ENCODE measurements at places on chromosomes 11 and 22.

- DNase-seq = no peak
Measured at GRCh38 chr22:45876136-45877035, 100.6 kb downstream of the WNT7B start.

- no peak for DNase-seq
Measured at GRCh38 chr11:7417328-7417727, 68.0 kb upstream of the OLFML1 start.

DNA sequence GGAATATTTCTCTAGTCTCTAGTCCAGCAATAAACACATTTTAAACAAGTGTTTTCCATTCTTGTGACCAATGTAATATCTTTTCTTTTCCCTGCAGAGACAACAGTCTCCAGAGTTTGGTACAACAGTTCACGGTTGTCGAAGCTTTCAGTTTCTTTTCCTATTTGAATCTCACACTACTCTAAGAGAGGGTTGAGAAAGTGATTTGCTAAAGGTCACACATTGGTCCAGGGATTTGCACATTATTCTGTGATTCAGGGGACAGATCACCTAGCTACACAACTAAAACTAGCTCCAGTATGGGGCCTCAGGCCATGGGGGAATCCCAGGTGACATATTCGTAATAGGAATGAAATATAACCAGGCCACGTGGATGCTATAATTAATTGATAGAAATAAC lies 132.5 kb downstream of the HIPK3 start:
- DNase-seq = no peak

DNA sequence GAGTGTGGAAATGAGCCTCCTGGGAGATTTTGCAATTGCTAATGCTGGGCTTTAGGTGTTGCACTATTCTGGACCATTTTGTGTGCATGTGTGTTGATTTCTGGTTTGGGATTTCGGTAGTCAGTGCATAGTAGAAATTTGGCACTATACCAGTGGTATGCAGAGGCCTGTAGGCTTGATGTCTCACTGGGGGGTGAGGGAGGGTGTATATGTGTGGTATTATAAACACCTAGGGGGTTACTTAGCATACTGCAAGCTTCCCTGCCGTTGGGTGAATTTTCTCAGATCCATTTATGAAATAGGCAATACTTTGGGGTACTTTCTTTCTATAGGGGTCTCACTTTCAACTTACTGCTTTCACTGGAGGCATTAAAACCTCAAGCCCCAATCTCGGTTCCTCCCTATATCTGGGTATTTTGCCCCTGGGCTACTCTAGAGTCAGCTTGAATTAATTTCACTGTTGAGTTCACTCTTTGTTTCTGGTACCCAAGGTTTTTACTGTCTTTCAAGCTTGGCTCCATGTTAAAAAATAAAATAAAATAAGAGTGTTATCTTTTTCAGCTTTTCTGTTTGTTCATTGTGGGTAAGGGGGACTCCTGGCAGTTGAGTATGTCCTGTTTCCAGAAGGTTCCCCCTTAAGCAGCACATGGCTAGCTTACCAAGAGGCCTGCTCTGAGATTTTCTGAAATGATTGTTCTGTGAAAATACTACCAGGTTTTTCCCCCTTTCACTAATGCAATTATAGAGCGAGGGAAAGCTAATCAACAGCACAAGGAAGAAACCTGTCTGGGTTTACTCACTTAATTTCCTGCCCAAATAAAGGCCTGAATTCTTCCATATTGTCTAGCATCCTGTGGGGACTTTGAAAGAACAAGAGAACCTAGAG lies 45.8 kb downstream of the PPFIBP2 start:
- DNase-seq = no peak

- DNase-seq = no peak
Measured at GRCh38 chr22:50584106-50585096, 1.8 kb upstream of the CHKB start.

- DNase-seq = no peak
Measured at GRCh38 chr11:35246745-35247144, 107.8 kb downstream of the CD44 start.

GRCh38 chr22:46902436-46902835 lies 140.0 kb downstream of the TBC1D22A start:
- no peak for DNase-seq

DNA sequence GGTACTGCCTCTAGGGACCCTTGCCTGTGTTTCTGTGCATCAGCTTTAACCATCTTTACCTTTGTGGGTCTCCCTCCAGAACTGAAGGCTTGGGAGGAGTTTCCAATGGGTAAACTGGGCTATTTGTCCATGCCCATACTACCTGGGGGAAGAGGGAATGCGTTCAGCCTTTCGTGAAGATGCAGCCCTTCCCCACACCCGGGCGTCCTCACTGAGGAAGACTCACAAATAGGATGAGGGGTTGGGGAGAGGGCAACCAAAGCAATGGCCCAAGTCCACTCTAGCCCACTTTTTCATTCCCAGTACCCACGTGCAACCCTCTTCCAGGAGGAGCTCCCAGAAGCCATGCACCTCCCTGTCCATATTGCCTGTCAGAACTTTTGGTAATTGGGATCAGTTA lies 61.8 kb upstream of the ADA2 start:
- DNase-seq = no peak

- no peak for DNase-seq
Measured at GRCh38 chr11:46840116-46840515, 6.0 kb downstream of the CKAP5 start.

- no peak for DNase-seq
Measured at GRCh38 chr11:119295178-119295577, 21.8 kb downstream of the MCAM start.

- no peak for DNase-seq
Measured at GRCh38 chr11:46381048-46381818, at the start of gene MDK. MDK (plus strand) TSS chr11:46381669; CDS start chr11:46382058, 389 bp downstream.

DNA sequence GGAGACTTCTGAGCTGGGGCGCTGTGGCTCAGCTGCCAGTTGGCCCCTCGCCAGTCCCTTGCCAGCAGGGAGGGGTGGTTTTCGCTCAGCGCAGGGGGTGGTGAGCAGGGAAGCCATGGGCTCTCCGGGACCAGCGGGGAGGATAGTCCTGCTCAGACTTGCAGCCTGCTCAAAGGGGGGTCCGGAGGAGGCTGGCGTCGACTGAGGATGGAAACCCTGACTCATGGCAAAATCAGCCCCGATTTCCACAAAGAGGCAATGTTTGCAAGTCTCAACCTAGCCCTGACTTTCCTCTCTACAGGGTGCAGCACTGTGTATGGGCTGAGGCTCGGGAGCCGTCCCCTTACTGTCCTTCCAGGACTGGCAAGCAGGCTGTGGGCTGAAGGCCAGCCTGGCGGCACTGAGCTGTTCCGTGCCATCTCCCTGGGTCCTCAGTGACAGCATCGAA lies 35.1 kb downstream of the FBLN1 start:
- no peak for DNase-seq
